Stimulated activated CD4-positive, alpha-beta T cell treated with anti-CD3 and anti-CD28 coated beads, Interleukin-15, amount 100 ng/mL, for 1 hour (primary cell): ENCODE measurements at places on chromosomes 7 and 10.

DNA sequence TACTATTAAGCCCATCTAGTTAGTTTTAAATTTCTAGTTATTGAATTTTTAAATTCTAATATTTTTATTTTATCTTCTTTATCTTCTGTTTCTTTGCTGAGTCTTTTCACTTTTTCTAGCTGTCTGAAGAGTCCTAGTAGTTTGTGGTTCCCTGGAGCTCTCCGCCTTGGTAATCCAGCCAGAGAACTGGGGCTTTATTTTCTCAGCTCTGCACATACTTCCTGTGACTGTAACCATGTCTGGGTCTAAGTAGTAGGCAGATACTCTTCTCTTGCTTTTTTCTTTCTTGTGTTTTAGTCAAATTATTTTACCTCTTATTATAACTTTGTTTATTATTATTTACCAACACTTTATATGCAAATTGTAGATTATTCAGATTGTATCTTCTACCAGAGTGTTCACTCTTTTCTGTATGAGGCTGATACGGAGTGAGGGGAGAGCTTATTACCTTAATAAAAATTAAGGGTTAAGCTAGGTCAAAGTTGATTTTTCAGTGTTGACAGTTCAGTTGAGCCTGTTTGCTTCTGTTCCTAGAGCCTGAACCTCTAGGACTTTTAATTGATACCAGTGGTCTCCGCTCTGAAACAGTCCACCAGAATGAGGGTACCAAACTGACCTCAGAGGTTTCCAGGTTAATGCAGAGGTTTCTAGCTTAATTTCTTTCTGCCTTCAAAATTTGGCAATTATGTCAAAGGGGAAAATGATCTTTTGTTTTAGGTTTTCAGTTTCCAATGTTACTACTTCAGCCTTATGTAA lies 155.4 kb downstream of the ADK start:
- no peak for DNase-seq

- no peak for DNase-seq
These were observed 6.6 kb upstream of the VIPR2 start for GRCh38 chr7:159151231-159151630.

DNA sequence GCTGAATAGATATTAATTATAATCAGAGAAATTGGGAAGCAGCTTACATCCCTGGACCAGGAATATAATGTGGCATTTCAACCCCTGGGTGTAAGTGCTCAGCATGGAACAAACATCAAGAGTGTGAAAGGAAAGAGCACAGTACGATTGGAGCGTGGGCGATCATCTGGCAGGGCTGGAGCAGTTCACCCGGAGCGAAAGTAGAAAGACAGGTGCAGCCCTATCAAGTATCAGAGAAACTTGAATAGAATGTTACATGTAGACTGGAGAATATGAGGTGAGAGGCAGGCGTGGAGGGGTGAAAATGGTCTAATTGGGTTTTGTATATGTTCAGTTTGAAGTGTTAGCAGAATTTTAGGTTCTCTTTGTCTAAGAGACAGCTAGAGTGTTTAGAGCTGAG lies 303.0 kb downstream of the MDFIC start:
- no peak for DNase-seq

- DNase-seq = no peak
These were observed 7.3 kb downstream of the ATP6V1F start for GRCh38 chr7:128869944-128870285.

- DNase-seq = no peak
These were observed 1.5 kb upstream of the HECW1 start for GRCh38 chr7:43110791-43111535.

DNA sequence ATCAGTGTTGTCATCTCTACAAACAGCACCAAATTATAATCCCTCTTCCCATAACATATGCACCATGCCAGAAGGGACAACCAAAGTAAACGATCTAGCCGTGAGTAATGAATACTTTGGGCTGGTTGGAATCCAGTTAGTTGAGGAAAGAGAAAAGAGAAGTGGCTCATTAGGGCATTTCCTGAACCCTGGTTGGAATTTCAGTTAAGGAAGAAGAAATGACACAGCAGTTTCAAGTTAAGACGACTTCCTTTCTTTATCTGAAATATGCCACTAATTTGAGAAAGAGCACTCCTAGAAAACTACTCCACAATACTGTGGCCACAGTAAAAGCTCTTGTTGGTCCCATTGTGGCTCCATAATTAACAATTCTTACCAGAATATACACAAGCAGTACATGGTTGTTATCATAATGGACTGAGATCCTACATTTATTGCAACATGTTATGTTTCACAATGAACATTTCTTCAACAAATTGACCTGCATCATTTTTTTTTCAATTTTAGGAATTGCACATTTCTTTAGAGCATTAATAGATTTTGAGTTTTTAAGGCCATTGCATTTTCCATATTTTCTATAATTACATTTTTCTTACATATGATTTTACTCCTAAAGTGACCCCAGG lies at the start of gene TFEC:
Gene TFEC, minus strand, starts transcription at position 113 of the 626 bp plus-strand sequence. CDS start 46,322 bp downstream, outside the sequence.
- DNase-seq = no peak

- DNase-seq = no peak
These were observed 34.6 kb downstream of the AMZ1 start for GRCh38 chr7:2722591-2722990.

GRCh38 chr7:97002555-97003261 lies 2.6 kb upstream of the DLX6 start:
- DNase-seq = no peak

- DNase-seq = no peak
These were observed 169.0 kb downstream of the MAD1L1 start for GRCh38 chr7:2063563-2064260.

DNA sequence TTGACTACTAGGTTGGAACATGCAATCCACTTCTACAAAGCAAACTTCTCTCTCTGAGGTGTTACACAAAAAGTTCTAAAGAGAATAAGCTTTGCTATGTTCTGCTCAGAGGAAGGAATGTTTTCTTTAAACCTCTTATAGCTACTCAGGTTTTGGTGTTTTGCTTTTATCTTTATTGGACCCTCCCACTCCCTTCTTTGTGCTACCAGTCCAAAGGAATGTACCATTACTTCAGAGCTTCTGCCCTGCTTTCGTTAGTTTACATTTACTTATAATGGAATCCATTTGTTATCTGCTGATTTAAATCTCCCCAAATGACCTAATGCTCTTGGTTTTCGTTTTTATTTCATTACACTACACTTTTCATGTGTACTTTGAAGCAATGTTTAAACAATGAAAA lies 154.9 kb downstream of the ATE1 start:
- no peak for DNase-seq

DNA sequence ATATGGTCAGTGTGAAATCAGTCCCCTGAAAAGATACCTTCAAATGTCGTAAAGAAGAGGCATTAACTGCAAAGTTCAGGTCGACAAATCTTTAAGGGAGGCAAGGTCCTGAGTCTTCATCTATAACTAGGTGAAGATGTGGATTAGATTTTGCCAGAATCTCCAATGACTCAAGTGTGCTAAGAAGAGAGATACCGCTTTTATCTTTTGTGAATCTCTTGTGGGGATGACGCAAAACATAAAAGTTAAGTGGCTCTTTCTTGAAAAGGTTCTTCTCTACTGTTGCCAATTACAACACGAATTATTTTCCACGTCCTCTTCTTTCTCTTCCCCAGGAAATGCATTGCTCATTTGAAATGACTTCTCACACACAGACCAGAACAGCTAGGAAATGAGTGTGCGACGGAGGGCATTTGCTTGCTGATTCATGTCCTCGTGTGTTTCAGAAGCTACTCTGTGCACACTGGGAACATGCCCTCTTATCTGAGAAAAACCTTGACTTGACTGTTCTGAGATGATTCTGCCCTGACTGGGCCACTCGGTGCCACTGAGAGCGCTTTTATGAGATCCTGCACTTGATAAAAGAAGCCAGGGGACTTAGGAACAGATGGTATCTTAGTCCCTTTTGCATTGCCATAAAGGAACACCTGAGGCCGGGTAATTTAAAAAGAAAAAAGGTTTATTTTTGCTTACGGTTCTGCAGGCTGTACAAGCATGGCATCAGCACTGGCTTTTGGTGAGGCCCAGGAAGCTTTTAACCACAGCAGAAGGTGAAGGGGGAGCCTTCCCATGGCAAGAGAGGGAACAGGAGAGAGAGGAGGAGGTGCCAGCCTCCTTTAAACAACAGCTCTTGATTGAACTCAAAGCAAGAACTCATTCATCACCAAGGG lies 169.5 kb upstream of the PFKP start:
- no peak for DNase-seq

- DNase-seq = no peak
These were observed 5.2 kb upstream of the NUPR2 start for GRCh38 chr7:56121440-56121839.

GRCh38 chr10:118818621-118819221 lies 64.0 kb upstream of the CACUL1 start:
- no peak for DNase-seq

GRCh38 chr10:125661941-125662515 lies 20.9 kb downstream of the TEX36 start:
- no peak for DNase-seq

DNA sequence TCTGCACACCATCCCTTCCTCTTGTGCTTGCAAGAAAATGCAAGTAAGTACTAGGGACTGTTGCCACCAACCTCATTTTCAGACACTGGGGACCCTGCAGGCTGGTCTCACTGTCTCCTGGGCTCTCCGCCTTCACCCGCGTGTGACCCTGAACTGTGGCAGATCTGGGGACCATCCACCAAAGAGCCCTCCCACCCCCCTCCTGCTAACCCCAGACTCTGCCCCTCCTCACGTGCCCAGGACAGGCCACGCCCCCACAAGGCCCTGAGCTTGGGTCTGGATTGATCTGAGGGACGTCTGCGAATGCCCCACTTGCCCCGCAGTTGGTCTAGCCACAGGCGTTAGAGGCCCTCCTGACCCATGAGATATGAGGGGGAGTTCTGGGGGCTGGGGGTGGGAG lies 8.1 kb downstream of the CNPY1 start:
- no peak for DNase-seq

- no peak for DNase-seq
These were observed 2.0 kb upstream of the TNRC18 start for GRCh38 chr7:5425507-5426225.

DNA sequence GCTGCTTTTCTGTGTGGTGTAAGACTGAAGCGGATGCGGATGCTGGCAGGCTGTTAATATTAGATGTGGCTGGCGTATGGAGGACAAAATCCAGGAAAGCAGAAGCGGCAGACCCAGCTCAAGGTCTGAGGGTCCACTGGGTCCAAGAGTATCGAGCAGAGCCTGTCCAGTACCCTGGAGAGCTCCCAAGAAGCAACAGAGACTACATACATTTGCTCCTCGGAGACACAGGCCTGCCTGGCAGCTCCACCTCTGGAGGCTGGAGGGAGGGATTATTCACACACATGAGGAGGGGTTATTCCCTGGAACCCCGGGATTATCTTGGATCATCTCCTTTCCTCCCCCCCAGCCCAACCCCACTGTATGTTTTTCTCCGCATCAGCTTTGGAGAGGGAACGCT lies 31.3 kb upstream of the LOXL4 start:
- no peak for DNase-seq

GRCh38 chr7:92917230-92917629 lies 80.9 kb upstream of the CDK6 start:
- no peak for DNase-seq

GRCh38 chr7:86391813-86392212 lies 251.9 kb upstream of the GRM3 start:
- DNase-seq = no peak

GRCh38 chr10:61754587-61755550 lies 92.1 kb downstream of the CABCOCO1 start:
- DNase-seq = no peak

GRCh38 chr10:35855155-35855947 lies 213.3 kb upstream of the FZD8 start:
- no peak for DNase-seq

DNA sequence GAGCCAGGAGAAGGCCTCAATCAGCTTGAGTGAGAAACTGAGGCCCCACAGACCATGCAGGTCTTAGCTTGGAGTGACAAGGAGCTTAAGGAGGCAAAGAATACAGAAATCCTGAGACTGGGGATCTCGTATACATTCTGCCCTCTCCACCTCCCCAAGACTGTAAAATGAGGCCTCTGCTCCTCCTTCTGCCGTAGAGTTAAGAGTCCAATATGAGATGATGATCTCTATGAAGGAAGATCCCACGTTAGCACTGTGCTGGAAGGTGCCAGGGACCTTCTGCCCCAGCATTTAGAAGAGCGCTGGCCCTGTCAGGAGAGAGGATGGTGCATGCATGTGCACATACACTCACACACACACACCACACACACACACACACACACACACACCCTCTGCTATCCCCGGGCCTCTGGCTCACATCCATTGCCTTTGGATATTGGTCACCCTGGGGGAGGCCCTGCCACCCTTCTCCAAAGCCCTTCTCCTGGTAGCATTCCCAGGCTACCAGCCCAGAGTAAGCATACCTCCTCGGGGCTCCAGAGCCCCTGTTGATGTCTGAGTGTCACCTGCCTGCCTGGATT lies 15.0 kb downstream of the ZCCHC24 start:
- DNase-seq = no peak

DNA sequence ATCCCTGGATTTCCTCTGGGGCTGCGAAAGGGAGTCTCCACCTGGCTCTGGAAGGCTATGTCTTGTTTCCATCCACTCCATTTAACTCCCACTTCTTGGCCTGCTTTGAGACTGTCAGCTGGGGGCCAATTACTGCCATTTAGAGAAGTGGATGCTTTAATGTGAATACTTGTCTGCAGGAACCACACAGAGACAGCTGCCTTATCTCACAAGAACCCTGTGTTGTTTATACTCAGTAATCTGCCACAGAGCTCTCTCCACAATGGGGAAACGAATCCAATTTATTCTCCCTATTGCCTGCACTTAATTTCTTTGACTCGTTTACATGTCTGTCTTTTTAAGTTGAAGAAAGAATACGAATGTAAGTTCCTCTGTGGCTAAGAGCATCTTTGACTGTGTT lies 787.0 kb upstream of the C7orf33 start:
- DNase-seq = no peak

DNA sequence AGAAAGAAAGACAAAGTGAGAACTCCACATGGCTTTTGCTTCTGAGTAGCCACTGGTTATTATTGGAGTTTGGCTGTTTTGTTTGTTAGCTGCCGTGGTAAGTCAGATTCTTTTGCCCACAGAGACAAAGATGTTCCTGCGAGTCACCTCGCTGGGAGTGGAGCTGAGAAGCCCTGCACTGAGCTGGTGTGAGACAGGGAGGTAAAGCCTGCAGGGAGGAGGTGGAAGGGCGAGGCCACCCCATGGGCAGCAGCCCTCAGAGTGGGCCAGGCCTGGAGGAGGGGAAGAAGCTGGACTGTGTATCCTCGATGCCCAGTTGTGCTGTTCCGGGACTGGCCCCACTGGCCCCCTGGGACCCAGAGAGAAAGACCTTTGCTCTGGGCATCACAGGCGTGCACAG lies 14.3 kb upstream of the NOM1 start:
- DNase-seq = no peak
